Inflammatory macrophage (primary cell): ENCODE measurements at places on chromosomes 12 and 14.

DNA sequence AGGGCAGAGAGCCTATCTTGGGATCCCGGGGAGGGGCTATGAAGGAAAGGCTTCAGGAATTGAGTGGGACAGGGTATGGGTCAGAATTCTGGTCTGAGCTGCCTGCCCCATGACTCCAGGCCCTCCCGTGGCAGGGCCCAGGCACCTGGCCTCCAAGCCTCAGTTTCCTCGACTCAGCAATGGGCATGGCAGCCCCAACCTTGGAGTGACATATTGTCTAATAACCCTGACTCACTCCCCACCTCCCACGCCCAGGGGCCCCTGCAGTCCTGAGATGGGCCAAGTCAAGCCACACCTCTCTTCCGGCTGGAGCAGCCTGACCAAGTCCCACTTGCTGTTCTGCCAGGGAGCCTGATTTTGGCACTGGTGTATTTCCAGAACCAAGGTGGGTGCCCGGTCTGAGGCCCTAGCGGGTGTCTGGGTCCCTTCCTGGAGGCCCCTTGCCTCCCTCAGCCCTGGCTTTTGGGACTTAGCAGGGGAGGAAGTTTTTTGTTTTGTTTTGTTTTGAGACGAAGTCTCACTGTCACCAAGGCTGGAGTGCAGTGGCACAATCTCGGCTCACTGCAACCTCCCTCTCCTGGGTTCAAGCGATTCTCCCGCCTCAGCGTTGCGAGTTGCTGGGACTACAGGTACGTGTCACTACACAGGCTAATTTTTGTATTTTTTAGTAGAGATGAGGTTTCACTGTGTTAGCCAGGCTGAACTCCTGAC is 40.3 kb upstream of the RCOR1 start:
- peak; percentile 39 for DNase-seq

DNA sequence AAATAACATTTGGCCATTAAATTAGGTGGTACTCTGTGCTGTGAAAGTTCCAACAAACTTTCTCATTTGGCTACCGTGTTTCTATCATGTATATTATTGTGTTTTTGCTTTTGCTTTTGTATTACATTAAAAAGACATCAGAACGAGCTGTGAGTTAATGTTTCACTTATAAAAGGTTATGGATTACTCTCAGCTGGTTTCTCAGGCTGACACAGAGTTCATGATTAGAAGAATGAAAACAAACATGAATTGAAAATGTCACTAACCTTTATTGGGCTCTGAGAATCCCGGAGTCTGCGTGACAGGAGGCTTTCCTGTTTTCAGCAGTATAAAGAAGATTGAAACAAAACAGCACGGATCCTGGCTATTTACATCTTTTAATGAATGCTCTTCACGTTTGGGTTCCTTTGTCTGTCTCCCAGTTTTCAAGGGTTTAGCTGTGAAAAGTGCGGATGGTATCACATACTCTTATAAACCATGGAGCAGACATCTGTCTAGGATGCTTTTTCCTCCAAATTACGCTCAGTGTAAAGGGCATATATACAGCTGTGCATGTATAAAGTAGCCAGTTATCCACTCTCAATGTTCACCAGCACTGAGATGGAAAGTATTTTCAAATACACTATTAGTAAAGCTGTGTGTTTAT is 153.6 kb downstream of the PTCSC3 start:
- DNase-seq = no peak

DNA sequence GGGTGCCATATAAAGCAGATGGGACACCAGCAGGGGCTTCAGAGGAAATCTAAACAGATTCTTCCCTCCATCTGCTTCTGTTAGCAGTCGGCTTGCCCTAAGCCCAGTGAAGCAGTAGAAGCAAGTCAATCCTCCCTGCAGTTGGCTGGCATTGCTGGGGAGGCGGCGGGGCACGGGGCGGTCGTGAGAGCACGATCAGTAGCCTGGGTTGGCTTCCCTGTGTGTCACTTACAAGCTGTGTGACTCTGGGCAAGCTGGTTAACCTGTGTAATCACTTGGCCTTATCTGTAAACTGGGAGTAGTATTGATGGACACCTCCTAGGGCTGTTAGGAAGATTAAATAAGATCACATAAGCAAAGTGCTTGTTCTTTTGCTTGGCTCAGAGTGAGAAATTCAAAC is 19.4 kb downstream of the MYRFL start:
- DNase-seq = no peak

DNA sequence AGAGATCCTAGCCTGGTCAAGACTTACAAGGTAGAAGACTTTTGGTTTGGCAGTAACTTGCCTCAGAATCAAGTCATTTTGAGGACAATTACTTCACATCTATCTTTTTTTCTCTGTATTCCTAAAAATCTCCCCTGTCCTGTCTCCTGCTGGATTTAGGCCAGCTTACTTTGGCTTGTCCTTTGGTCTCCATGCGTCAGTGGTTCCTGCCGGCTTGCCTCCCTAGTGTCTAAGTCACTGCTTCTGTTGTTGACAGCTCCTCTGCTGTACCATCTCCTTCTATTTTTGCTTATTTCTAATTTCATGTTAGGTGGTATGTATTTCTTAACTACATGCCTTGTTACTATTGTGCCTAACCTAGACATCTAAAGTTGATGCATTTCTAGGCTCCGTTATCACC is 39.7 kb upstream of the FBLN5 start:
- DNase-seq = no peak

DNA sequence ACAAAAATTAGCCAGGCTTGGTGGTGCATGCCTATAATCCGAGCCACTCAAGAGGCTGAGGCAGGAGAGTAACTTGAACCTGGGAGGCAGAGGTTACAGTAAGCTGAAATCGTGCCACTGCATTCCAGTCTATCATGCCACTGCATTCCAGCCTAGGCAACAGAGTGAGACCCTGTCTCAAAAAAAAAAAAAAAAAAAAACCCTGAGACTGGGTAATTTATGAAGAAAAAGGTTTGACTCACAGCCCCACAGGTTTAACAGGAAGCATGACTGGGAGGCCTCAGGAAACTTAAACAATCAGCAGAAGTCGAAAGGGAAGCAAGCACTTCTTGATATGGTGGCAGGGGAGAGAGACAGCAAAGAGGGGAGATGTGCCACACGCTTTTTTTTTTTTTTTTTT is 123.2 kb downstream of the GXYLT1 start:
- DNase-seq = no peak

DNA sequence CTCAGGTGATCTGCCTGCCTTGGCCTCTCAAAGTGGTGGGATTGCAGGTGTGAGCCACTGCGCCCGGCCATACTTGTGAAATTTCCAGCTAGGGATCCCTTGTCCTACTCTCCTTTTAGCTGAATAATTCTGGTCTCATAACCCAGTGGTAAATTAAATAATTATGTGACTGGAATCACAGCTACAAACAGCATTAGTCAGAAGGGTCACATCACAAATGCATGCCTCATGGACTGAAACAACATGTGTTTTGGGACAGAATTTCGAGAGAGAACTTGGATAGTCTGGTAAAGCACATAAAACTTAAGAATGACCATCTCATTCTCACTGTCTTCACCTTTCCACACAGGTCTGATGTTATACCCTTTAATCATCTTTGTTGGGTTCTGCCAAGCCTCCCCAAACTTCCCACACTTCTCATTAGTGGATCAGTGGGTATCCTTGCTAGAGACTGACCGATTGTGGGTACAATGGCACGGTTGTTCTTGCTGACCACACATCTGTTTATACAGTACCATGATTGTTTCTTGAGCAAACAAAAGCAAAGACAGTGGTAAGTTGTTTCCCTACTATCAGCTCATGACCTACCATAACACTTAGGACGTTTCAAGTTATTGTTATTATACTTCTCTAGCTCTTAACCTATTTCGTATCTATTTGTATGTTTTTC is 5.1 kb downstream of the GPRC5D start:
- no peak for DNase-seq

DNA sequence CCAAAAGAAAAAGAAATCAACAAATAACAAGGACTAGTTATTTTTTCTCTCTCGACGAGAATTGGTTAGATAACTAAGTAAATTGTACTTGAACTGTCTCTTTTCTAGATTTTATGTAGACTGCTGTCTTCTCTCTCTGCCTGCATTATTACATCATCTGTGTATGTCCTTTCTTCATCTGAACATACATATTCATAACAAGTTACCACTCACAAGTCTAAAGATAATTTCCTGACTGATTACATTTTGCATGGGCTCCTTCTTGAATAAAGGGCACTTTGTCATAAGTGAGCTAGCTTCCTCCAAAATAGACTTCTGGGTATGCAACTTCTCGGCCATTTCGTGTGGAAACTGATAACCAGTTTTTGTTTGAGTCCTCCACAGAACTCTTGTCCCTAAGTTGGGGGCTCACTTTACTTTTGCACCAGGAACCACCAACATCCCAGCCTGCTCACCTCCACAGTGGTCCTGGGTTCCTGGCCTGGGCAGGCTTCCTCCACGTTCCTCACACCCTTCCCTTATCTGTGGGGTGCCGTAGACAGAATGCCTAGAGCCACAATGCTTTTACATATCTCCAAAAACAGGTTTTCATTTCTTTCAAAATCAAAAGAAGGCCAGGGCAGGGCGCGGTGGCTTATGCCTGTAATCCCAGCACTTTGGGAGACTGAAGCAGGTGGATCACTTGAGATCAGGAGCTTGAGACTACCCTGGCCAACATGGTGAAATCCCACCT is 6.2 kb upstream of the DDX47 start:
- DNase-seq = peak; percentile 7

GRCh38 chr12:40733871-40734270 is 41.6 kb downstream of the CNTN1 start:
- DNase-seq = no peak

DNA sequence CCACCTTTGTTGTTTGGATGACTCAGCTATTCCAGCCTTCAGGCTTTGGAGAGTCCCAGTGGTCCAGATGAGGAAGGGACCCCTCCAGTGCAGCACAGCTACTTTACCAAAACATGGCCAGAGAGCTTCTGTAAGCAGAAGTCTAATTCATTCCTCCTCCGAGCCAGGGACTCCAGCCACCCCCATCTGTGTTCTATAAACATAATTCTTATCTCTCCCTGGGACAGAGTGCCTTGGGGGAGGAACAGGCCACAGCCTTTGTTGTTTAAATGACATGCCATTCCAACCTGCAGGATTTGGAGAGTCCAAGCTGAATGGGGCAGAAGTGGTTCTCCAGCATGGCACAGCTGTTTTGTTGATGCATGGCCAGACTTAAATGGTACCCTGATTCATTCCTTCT is 994.0 kb downstream of the TRHDE start:
- no peak for DNase-seq
